ENCODE measurements at places on chromosomes 16 and 17.

DNA sequence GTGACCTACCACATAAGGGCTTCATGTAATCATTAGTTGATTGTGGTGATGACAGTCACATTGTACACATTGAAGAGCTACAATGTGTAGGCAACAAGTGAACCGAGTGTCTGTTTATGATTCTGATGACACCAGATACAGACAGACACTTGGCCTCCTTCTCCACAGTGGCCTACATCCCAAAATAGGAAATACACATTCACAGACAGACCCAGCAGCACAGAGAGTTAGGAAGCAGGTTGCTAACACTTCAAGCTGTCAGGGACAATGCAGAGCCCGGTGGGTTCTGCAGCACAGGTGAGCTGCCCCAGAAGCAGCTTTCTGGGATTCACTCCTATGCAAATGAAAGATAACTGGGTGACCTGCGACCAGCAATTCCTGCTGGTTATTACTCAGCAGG is 72.2 kb downstream of the CDH11 start:
- H3K27ac ChIP-seq = no peak overlapping the region
- no peaks in the 10 kb centered on the region for H3K4me1 ChIP-seq
- H3K27me3 ChIP-seq = no peaks in the 10 kb centered on the region

- H3K4me3 ChIP-seq = no peak overlapping the region
- no peak overlapping the region for H3K27ac ChIP-seq
- no peaks in the 10 kb centered on the region for H3K36me3 ChIP-seq
- H3K27me3 ChIP-seq = no peaks in the 10 kb centered on the region
Observed at GRCh38 chr16:11285842-11286241, 4.7 kb upstream of the PRM1 start.

DNA sequence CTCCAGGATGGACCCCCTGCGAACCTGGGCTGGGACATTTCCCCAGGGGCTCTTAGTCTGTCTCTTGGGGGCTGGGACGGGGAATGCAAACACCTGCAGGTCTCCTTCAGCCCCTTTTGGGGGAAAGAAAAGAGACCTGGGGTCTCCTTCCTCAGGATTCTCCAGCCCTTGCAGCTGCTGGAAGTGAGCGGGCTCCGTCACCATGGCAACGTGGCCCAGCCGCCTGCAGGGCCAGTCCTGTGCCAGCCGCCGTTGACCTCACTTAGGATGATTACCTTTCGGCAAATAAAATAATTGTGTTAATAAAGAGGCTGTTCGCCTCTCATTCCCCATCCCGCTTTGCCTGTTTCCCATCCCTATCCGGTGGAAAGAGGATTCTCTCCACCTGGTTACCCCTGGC is 25.7 kb downstream of the MRM1 start:
- DNase-seq = peak; percentile 61
- no peaks in the 10 kb centered on the region for H3K27me3 ChIP-seq
- no peaks in the 10 kb centered on the region for H3K36me3 ChIP-seq
- no peak overlapping the region for H3K4me3 ChIP-seq

DNA sequence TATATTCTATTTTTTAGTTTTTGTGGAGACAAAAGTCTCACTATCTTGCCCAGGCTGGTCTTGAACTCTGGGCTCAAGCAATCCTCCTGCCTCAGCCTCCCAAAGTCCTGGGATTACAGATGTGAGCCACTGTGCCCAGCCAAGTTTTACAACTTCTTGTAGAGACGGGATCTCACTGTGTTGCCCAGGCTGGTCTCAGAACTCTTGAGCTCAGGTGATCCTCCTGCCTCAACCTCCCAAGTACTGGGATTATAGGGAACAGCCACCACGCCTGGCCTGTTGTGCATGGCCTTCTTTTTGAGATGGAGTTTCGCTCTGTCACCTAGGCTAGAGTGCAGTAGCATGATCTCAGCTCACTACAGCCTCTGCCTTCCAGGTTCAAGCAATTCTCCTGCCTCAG is 6.2 kb upstream of the CENPT start:
- no peaks in the 10 kb centered on the region for H3K27me3 ChIP-seq
- H3K36me3 ChIP-seq = no peaks in the 10 kb centered on the region
- H3K4me1 ChIP-seq = peaks cover 22% of the 10 kb centered on the region

DNA sequence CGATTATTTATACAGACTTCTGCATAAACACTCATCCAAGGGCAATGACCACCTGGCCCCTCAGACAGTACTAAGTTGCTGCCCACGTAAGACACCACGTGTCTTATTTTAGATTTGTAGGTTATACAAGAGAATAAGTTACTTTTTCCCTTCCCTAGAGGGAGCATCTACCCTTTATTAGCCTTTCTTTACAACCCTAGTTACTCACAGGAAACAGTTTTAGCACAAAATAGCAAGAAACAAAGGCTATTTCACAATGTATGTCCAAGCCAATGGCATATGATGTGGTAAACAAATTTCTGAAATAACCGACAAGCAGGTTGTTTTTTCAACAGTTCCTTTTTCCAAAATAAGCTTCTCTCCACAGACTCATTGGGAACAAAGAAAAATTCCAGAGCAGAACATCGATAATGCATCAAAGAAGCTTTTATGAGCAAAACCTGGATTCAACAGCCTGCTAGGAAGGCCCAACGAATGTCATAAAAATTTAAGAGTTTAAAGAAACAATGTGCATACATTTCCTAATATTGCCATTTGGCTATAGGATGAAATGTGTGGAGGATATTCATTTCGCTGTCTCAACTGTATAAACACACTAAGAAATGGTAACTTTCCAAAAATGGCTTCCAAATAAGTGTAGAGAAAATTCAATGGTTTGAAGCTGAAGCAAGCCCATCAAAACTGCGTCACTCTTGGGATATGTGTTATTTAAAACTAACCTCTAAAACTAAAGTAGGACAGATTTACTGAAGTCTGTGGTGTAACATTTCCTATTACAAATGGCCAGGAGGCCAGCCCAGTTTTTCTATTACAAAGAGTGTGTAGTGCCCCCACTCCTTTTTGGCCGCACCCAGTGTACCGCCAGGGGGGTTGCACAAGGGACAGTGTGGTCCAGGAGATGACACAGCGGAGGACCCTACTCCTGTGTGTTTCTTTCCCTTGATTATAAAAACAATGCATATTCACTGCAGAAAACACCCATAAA is 50.4 kb upstream of the ERN1 start:
- peak overlapping the region; percentile 65 for H3K27ac ChIP-seq
- peak; percentile 55 for DNase-seq
- peaks cover 44% of the 10 kb centered on the region for H3K4me1 ChIP-seq
- no peaks in the 10 kb centered on the region for H3K36me3 ChIP-seq
- H3K27me3 ChIP-seq = no peaks in the 10 kb centered on the region
- H3K4me3 ChIP-seq = no peak overlapping the region

All from upper lobe of left lung (tissue), 6 donors.